ENCODE measurements at places on chromosomes 7 and 10.

- DNase-seq: no peak
Measured at GRCh38 chr7:24800073-24800472, 42.8 kb upstream of the GSDME start.

- DNase-seq: no peak
Measured at GRCh38 chr10:83045731-83046130, 1093.6 kb upstream of the GHITM start.

DNA sequence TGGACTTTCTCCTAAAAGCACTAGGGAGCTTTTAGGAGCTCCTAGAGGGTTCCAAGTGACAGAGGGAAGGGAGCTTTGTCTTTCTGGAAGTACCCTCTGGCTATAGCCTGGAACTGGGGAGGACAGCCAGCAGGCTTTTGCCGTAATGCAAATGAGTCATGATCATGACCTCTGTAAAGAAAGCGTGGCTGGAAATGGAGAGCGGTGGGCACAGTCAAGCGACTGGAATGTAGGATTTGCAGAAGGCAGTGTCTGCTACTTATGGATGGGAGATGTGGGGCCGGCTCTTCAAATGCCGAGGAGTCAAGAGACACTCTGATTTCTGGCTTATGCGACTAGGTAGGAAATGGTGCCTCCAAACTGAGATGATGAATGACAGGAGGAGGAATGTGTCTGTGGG is 34.6 kb upstream of the PLPP4 start:
- DNase-seq: no peak

- no peak for DNase-seq
Measured at GRCh38 chr10:59085711-59086502, 90.5 kb upstream of the PHYHIPL start.

DNA sequence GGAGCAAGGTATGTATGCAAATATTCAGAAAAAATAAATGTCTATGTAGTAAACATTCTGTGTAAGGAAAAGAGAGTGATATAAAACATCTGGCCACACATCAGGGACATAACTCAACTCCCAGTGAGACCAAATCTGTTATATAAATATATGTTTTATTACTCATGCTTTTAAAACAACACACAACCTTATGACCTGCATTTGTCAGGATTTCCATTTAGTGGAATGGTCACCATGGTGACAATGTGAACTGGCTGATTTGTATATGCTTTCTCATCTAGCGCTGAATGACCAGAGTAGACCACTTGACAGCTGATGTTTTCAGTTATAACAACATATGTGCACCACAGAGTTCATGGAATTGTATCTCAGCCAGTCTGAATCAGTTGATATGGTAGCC is 551.7 kb downstream of the HTR7 start:
- no peak for DNase-seq

- DNase-seq: no peak
Measured at GRCh38 chr10:92662848-92663247, 26.9 kb upstream of the HHEX start.

GRCh38 chr7:2698581-2699288 is 10.7 kb downstream of the AMZ1 start:
- peak; percentile 76 for DNase-seq

DNA sequence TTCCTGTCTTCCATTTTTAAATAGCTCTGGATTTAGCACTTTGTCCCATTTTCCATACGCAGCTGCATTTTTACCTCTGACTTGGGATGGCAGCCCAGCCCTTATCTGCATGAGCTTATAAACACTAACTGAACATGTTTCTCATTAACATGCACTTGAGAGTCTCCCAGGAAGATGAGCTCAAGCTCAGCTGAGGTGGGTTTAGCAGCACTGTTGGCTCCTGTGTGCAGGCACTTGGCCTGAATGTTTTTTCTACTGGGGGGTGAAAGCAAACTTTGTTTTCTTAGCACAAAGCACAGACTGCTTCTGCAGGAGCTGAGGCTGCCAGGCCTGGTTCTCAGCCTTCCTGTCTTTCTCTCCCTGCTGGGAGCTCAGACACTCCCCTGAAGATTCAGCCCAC is 1093.6 kb upstream of the AUTS2 start:
- DNase-seq: no peak

GRCh38 chr7:43572516-43573049 is 10.3 kb upstream of the STK17A start:
- no peak for DNase-seq

- no peak for DNase-seq
Measured at GRCh38 chr7:131623154-131623553, 66.7 kb upstream of the PODXL start.

DNA sequence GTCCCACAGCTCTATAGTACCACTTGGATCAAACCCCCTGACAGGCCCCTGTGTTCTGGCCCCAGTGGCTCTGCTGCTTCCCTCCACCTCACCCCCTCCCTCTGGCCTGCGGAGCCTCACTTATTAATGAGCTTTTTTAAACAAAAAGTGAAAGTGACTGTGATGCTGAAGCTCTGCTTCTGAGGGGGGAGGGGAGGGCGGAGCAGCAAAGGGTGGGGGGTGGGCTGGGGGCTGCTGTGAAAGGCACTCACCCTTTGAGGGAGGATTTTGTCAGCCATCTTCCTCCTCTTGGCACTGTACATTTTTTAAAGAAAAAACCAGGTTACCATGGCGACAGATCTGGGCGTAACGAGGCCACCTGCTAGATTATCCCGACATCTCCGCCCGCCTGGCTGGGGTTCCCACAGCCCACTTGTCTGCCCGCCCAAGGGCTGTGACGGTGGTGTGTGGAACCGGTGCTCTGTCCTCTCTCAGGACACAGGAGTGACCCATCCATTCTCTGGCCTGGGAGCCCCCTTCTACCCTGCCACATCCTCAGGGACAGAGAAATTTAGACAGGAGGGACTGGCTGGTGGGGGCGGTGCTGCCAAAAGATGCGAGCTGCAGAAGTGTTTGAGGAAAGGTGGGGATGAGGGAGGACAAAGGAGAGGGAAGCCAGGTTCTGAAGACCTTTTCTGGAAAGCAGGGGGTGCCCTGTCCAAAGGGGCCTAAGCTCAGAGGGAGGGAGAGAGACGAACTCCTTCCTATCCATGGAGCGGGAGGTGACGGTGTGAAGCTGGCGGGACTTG is 4.9 kb downstream of the SMARCD3 start:
- no peak for DNase-seq

GRCh38 chr10:77400033-77400432 is 237.6 kb downstream of the KCNMA1 start:
- no peak for DNase-seq

DNA sequence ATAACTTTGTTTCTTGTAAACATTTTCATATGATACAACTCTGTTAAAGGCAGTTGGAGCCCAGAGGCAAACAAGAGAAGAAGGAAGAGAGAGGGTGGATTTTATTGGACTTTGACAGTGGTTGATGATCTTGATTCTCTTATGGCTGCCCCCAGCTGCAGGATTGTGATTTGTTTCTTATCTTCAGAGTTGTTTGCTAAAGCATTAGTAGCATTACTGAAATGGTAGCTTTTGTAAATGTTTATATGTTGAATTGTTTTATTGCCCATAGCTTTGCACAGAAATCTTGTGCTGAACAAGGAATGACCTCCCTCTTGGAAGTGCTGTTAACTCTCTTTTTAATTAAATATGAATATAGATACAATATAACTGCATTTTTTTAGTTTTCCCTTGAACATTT is 309.4 kb downstream of the AUTS2 start:
- DNase-seq: no peak

GRCh38 chr10:60760711-60761210 is 17.5 kb upstream of the CDK1 start:
- no peak for DNase-seq

DNA sequence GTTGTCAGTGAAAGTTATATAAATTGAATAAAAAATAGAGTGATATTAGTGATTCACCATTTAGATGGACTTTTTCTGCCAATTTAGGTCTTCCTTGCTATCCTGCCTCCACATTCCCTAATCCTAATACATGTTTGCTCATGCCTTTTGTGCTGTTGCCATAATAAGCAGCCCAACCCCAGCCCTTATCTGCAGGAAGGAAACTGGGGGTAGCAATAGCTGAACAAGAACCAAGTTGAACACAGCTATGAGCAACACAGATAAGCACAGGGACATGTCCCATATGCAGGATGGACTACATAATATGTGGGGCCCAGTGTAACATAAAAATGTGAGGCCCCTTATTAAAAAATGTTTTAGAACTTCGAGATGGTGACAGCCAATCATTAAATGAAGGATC is 91.2 kb upstream of the AHR start:
- no peak for DNase-seq

GRCh38 chr7:23106823-23107663 is 1.5 kb downstream of the KLHL7 start:
- no peak for DNase-seq

DNA sequence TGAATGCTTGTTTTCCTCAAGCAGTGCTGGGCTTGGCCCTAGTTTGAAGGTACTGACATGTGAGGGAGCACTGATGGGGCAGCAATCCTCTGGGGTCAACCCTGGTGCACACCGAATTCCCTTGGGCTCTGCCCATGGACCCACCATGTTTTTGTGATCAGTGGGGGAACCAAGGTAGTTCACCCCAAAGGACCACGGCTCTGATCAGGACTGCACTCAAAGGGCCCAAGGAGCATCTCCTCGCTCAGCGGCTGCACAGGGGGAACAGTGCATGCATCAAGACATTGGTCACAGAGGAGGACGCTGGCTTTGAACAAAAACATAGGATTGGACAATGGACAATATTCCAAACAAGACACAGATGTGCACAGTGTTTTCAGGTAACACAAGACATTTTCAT is 12.7 kb downstream of the CXCL12 start:
- no peak for DNase-seq

- no peak for DNase-seq
Measured at GRCh38 chr7:1647961-1648672, 22.0 kb upstream of the ELFN1 start.

GRCh38 chr7:117152213-117153007 is 170.4 kb downstream of the WNT2 start:
- DNase-seq: no peak

- DNase-seq: no peak
Measured at GRCh38 chr7:98930464-98930863, 52.1 kb downstream of the TRRAP start.

GRCh38 chr10:130459851-130460490 is 323.8 kb downstream of the GLRX3 start:
- DNase-seq: no peak

- peak; percentile 80 for DNase-seq
Measured at GRCh38 chr7:2120251-2120660, 112.5 kb downstream of the MAD1L1 start.
